ENCODE measurements at places on chromosomes 11 and 22.

GRCh38 chr22:28949788-28950187, 66.4 kb downstream of the ZNRF3 start:
- DNase-seq, result no peak

GRCh38 chr11:2237457-2238238, 32.7 kb downstream of the ASCL2 start:
- DNase-seq, result no peak

- DNase-seq, result no peak
Measured at GRCh38 chr22:44879301-44879680, 126.9 kb downstream of the ARHGAP8 start.

DNA sequence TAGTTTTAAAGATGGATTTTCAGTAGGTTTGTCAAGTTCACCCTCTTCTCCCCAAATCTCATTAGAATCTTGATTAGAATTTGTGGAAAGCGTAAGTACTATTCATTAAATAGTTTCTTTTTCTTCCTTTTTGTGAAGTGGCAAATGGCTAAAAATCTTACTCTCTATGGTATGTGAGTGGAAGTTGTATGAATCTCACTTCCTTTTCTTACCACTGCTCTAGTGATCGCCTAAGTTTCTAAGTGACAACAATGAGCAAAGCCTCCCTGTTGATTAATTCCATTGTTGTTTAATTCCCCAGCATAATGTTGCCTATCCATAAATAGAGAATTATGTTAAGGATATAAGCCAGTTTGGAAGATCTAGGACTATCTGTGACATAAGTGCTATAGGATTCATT, 82.7 kb downstream of the PGR start:
- no peak for DNase-seq

DNA sequence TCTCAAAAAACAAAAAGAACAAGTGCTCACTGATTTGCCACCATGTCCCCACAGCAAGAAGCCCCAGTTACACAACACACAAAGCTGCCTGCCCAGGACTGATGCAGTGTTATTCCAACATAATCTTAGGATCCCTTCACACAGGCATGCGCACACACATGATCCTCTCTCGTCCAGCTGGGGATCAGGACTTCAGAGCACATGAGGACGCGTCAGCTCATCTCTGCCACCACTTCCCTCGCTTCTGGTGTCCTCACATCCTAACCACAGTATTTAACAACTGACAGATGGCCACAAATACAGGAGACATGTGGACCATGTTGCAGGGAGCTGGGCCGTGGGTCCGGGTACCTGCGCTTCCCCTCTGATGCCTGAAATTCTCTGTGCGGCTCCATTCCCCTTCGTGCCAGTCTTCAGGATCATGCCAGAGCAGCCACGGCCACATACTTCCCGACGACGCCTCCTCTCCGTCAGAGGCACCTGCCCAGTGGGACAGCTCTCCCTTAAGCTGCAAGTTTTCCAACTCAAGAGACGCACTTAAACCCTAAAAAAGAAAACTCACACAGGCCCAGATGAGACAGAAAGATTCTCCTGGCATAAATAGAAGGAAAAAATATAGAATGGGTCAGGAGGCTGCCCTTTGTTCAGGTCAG, 68.3 kb downstream of the PACSIN2 start:
- no peak for DNase-seq

DNA sequence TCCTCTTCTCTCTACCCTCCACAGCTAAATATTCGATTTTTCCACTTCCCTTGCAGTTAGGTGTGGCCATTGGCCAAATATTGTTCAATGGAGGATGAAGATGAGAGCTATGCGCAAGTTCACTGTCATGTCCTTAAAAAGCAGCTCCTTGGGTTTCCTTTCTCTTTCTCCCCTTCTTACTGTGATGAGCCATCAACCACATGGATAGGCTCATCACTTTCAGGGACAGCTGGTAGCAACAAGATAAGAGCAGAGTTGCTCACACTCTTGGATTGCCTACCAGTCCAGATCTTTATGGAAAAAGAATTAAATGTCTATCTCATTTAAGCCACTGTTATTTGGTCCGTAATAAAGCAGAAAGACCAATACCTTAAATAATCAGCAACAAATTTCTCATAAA, 377.0 kb downstream of the DDX10 start:
- no peak for DNase-seq

GRCh38 chr11:11482730-11483129, 129.7 kb upstream of the CSNK2A3 start:
- DNase-seq, result no peak

DNA sequence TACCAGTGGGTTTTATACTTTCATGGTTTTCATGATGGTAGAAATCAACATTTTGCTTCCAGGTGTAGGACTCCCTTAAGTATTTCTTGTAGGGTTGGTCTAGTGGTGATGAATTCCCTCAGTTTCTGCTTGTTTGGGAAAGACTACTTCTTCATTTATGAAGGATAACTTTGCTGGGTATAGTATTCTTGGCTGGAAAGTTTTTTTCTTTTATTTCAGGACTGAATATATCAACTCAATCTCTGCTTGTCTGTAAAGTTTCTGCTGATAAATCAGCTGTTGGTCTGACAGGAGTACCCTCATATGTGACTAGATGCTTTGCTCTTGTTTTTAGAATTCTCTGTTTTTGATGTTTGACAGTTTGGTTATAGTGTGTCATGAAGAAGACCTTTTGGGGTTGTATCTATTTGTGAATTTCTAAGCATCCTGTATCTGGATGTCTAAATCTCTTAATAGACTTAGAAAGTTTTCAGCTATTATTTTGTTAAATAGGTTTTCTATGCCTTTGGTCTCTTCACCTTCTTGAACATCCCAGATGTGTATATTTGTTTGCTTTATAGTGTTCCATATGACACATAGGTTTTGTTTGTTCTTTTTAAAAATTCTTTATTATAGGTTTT, 95.9 kb downstream of the ENTHD1 start:
- DNase-seq, result no peak

DNA sequence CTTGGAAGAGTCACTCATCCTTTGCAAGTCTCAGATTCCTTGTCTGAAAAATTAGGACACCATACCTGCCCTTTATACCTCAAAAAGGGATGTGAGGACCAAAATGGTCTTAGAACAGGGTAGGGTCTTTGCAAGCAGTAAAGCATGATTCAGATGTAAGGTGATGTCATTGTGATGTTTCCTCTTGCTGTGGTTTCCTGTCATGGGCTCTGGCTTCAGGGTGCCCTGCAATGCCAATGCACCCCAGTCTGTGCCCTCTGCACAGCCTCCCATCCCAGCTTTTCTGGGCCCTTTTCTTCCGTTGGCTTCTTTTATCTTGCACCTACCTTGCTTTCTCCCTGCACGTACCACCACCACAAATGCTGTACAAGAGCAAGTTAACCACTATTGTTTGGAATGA, 87.8 kb upstream of the NNMT start:
- no peak for DNase-seq

GRCh38 chr11:117127171-117127901, 16.8 kb upstream of the PAFAH1B2 start:
- DNase-seq, result no peak

DNA sequence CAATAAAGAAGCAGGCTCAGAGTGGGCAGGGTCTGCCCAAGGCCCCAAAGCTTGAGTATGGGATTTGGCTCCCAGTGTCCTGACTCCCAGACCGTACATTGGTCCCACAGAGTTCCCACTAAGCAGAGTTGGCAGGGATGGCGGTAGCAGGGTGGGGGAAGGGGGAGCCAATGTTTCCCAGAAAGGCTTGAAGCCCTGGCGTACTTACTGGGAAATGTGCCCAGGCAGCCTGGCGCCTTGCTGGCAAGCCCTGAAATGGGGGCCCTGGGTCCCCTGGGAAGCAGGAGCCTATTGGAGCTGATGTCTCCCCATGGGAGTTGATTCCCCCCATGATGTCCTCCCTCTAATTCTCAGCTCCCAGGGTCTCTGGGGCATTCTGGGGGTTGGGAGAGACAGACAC, 9.3 kb downstream of the ARHGEF17 start:
- no peak for DNase-seq

DNA sequence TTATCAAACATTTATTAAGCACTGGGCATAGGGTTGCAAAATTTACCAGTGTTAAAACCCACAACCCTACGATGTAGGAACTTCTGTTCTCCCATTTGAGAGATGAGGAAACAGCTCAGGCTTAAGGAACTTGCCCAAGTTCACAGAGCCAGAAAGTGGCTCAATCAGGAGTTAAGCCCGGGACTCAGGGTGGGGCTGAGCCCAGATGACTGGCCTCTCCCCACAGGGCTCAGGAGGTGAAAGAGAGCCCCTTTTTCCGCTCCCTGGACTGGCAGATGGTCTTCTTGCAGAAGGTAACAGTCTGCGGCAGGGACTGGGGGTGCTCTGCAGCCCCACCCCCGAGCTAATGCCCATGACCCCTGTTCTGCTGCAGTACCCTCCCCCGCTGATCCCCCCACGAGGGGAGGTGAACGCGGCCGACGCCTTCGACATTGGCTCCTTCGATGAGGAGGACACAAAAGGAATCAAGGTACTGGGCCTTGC, 5.6 kb upstream of the ANKRD13D start:
- no peak for DNase-seq

GRCh38 chr22:42461511-42461910, 29.3 kb upstream of the NFAM1 start:
- DNase-seq, result no peak

DNA sequence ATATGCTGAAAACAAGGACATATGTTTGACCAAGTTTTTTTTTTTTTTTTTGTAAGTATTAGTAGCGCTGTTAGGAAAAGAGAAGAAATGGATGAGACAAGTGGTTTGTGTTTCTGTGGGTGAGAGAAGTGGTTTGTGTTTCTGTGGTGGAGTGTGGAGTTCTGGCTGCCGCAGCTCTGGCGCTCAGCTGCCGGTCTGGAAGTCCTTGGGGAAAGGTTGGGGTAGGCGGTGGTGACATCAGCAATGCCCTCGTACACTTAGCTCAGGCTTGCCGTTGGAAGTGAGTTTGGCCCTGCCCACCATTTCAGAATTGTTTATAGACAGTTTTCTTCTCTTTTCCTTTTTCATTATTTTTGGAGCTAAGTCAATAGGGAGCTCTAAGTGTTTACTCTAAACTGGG, 116.6 kb downstream of the TBC1D22A start:
- no peak for DNase-seq

GRCh38 chr11:22169833-22170232, 23.1 kb upstream of the ANO5 start:
- no peak for DNase-seq

DNA sequence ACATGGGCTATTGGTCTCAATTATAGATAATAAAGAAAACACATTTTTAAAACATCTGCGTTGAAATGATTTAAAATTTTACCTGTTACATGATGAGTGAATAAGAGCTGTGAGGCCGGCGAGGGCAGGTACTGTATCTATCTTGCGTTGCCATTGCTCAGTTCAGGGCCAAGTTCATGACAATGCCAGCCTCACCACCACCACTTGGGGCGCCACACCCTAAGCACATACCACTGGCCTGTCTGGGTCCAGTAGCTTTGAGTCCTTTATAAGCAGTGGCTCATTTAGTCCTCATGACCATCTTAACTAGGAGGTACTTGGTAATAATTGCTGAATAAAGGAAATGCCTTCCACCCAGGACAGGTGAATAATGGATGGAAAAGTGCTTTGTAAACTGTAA, 14.5 kb upstream of the MB start:
- no peak for DNase-seq

DNA sequence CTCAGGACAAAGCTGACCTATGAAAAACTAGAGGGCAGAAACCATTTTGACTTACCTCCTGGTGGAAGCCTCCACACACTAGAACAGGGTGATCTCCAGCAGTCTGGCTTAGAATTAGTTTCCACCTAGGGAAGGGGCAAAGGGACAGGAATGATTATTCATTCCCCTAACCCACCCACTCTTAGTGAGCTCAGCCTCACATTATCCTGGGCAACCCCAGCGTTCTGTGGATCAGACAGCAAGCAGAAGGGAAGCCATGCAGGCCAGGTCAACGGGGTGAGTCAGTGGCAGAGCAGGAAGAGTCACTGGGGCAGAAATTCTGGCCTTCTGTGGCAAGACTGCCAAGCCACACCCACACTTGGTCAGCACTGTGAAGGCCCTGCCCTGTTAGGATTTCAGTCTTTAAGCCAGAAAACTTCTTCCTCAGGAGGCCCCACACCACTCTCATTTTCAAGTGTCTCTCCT, 10.5 kb downstream of the NUMA1 start:
- no peak for DNase-seq

GRCh38 chr11:113591117-113591516, 115.0 kb downstream of the TMPRSS5 start:
- no peak for DNase-seq

- no peak for DNase-seq
Measured at GRCh38 chr11:30016588-30017363, at the start of gene KCNA4. Gene KCNA4 (minus strand): TSS chr11:30017030. CDS start chr11:30012678, 4,352 bp downstream.

DNA sequence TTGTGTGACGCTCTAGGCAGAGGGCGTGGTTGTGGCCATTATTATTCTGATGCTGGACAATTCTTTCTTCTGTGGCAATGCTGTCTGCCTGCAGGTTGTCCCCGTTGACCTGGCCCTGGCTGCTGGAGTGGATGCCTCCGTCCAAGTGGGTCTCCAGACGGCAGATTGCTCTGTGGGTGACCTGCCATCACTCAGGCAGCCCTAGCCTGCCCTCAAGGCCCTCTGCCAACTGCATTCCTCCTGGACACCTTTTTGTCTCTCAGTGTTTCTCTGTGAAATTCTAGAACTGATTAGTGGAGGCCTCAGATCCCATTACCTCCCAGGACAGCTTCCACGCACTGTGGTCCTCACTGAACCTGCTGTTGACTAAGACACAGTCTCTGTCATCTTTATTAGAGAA, 86.7 kb downstream of the TBC1D22A start:
- no peak for DNase-seq

- no peak for DNase-seq
Measured at GRCh38 chr11:30414806-30415205, 91.9 kb downstream of the ARL14EP start.

GRCh38 chr22:23718371-23719165, 27.8 kb downstream of the RGL4 start:
- DNase-seq, result no peak

GRCh38 chr11:3087373-3087772, 30.1 kb upstream of the CARS1 start:
- DNase-seq, result no peak

DNA sequence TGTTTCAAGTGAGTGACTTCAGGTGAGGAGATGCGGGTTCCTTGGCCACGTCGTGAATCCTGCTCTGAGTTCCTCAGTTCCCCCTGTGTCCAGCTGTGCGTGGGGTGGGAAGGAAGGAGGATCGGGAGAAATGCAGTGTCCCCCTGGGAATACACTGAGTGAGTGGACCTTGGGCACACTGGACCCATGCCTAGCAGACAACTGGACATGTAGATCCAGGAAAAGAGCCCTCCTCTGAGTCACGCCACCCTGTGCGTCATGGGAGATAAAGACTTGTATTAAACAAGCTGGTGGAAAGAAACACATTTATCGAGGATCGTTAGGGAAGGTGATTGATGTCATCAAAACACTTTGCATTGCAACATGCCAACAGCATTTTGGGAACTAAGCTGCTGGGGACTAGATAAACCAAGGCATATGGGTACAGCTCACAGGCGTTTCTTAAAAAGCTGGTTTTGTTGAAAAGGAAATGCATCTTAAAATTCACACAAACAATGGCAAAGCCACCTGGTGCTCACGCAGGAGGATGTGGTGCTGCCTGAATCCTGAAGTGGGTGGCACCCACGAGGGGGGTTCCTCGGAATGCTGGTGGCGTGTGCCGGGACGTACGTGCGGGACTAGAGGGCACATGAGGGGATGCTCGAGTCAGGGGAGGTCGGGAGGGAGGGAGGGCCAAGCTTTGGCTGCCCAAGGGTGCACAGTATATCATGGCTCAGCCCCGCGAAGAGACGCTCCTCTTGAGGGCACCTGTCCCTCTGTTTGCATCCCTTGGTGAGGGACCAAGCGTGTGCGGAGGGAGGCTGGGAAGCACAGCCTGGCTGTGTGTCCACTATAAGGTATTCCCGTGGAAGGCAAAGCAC, 303.5 kb downstream of the TBC1D22A start:
- DNase-seq, result no peak

GRCh38 chr11:29005401-29005980, 897.3 kb downstream of the METTL15 start:
- DNase-seq, result no peak
